Occipital lobe (tissue), 3 donors: ENCODE measurements at places on chromosomes 4 and X. TPM values are rescaled to one million over a fixed set of nuclear protein-coding genes. Genes with fewer than 3 reads are reported as not detected.

The RAB40A gene
- 0.94 TPM for total RNA-seq

The CCKAR gene
- total RNA-seq, result not detected

The USP17L18 gene
- not detected for total RNA-seq

The ADH1C gene
- not detected for total RNA-seq

The IQCM gene
- not detected for total RNA-seq

The CLDN24 gene
- total RNA-seq, result not detected

The NHS gene
- total RNA-seq, result 3.3 TPM

The NWD2 gene
- total RNA-seq, result 44.5 TPM

The CFAP99 gene
- total RNA-seq, result not detected

The NUDT11 gene
- total RNA-seq, result 95.8 TPM

The ANK2 gene
- 648 TPM for total RNA-seq

The FRMPD3 gene
- 1.7 TPM for total RNA-seq

The PIR gene
- 1.7 TPM for total RNA-seq

- DNase-seq, result no peak
Measured at GRCh38 chrX:121851033-121851432, 803.6 kb downstream of the GLUD2 start.

- DNase-seq, result no peak
Measured at GRCh38 chrX:133350751-133351150, 64.5 kb downstream of the GPC4 start.

DNA sequence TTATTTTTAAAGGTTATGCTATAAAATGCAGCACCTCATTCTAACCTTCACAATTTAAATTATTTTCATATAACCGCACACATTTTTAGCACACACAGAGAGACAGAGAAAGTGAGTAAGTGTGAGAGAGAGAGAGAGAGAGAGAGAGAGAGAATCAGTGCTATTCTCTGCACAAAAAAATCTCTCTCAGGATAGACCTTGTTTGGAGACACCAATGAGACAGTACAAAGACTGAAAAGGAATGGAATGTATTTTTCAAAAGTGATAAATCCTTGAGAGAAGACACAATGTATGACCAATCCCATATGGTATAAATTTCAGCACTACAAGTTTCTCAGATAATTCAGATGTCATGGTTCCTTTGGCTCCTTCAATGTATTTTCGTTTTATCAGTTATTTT, 132.1 kb upstream of the PCDH18 start:
- DNase-seq, result no peak

DNA sequence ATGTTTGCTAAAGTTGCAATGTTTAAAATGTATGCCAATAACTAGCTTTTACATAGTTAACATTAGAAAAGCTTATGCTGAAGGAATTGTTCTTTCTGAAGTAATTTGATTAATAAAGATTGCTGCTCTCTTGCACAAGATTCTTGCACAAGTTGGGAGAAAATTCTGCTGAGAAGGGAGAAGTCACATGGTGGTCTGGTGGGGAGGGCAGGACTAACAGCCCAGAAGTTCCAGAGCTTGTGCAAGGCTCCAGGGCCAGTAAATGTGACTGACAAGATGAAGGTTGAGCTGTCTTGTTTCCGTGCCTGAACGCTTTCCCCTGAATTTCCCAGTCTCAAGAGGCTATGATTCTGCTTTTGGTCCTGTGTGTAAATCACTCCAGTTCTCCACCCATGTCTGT, 112.9 kb upstream of the VCX start:
- no peak for DNase-seq

GRCh38 chr4:99847362-99847976, 30.8 kb downstream of the DAPP1 start:
- DNase-seq, result no peak

DNA sequence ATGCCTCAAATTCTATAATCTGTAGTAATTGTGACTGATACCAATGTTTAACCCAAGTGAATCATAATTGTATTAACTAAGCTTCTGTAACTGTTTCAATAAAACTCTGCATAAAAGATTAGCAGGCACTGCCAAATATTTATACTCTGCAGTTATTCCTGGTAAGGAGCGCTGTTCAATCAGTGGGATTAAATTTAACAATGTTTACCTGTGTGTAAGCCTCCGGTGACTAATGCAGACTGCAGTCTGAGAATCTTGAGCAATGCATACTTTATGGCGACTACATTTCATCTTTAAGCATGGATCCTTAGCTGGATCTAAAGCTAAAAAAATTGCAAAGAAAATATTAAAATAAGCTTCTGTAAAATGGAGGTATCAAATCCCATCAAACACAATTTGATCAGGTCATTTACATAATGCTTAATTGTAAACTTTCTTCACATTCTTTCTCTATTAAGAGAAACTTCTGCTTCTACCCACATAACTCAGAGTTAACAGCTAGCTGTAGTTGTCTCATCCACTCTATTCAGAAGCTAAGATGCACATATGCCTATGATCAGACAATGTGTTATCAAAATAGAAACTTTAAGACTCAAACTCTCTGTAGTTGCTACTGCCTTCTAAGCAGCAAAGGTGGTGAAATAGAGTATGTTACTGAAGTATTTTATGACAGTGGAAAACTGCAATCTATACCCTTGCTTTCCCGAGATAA, 234.0 kb downstream of the SPOCK3 start:
- DNase-seq, result no peak

GRCh38 chrX:150543230-150544155, 24.9 kb upstream of the MTM1 start:
- DNase-seq, result no peak

GRCh38 chrX:72114306-72114705, 17.4 kb downstream of the RTL5 start:
- DNase-seq, result no peak

DNA sequence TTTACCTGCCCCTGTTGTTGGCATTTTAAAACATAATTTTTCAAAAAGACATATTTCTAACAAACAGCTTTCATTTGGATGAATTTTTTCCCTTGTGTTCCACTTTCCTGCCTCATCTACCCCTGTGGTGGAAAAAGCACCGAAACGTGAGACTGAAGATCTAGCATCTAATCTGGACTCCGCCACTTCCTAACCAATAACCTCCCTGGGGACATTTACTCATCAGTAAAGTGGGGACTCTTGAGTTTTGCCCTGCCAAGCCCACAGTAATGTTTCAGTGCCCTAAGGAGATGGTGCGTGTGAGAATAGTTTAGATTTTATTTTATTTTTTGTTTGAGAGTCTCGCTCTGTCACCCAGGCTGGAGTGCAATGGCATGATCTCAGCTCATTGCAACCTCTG, 56.7 kb downstream of the ADGRG2 start:
- no peak for DNase-seq

DNA sequence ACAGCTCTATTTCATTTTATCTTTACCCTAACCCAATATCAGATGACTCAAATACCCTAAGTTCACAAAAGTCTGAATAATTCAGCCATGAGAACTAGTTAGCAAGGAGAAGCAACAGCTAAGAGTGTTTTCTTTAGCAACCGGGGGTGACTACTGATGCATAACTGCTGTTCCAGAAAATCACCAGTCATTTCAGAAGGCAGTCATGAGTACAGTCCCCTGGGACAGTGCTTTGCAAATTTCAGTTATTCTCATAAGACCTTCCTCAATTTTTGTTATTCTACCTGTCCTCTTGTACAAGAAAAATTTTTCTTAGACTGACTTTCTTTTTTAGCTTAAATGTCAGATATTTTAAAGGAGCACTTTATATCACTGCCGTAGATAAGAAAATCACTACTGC, 16.4 kb downstream of the BANK1 start:
- DNase-seq, result no peak

DNA sequence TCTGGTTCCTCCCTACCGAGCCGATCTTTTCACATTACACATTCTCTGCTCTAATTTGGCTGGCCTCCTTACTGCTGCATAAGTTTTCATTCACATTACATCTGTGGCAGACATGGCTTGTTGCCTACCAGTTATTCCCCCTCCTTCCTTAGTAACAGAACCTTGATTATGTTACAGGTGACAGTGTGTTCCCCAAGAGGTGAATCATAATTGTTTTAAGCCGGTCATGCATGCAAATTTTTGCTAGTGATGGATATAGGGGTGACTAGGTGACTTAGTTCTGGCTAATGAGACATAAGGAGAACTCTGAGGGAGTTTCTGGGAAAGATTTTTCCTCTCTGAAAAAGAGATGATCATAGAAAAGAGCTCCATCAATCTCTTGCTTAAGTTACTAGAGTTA, 8.4 kb upstream of the LAMP2 start:
- DNase-seq, result no peak

GRCh38 chr4:142567620-142568451, 278.3 kb downstream of the INPP4B start:
- DNase-seq, result no peak

GRCh38 chrX:100408713-100409609, 1.1 kb downstream of the PCDH19 start:
- DNase-seq, result no peak

DNA sequence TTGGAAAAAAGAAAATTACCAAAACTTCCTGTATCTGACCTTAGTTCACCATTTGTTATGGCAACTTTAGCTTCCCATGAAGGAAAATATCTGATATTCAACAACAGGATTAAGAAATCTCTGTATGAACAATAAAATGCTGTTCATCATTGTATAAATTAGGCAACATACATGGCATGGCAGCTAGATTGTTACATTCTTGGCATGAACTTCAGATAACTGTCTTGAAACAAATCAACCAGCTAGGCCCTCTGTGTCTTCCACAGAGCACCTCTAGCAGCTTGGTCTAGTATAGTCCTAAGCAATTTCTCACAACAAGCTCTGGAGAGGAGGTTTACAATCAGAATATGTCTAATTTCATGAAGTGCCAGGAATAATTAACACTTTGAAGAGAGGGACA, 105.4 kb upstream of the PCDH7 start:
- no peak for DNase-seq

DNA sequence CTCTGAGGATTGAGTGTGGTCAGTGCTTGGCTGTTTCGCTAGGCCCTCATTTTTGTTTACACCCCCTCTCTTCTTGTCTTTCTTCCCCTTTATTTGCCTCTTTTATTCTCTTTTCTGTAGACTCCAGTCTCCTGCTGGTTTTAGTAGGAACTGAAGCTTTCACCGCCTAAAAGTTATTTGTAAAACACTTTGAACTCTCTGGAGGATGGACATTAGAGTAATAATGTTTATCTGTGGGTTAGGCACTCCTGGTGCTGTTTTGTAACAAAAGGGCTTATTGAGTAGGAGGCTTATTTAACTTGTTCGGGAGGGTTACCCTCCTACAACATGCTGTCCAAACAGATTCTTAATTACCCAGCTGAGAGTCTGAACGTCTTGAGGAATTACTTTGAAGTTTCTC, 1.6 kb upstream of the ARHGAP10 start:
- no peak for DNase-seq

DNA sequence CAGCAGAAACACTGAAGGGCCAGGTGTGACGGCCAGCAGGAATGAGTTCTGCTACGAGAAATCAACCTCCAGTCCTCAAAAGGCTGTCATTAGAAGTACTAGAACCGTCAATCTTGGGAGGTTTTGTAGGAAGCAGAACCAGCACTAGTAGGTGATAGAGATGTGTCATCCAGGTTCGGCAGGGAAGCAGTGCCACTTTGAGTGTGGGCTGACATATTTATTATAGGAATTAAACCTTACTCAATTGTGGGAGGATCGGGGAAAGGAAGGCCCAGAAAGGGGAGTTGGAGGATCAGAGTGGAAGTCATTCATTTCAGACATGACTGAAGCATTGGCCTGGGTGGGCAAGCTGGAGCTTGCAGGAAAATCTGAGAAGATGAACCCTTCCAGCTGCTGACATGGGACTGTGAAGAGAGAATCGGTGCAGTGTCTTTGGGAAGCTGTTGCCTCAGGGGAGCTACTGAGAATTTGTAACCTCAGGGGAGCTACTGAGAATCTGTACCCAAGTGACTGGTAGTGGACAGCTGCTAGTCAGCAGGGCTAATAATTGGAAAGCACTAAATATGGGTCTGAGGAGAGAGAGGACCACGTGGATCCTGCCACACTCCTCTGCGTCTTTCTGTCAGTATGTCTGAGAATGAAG, 177.4 kb downstream of the SPRY1 start:
- no peak for DNase-seq

- DNase-seq, result no peak
Measured at GRCh38 chrX:63782515-63782914, 2.5 kb downstream of the ARHGEF9 start.

DNA sequence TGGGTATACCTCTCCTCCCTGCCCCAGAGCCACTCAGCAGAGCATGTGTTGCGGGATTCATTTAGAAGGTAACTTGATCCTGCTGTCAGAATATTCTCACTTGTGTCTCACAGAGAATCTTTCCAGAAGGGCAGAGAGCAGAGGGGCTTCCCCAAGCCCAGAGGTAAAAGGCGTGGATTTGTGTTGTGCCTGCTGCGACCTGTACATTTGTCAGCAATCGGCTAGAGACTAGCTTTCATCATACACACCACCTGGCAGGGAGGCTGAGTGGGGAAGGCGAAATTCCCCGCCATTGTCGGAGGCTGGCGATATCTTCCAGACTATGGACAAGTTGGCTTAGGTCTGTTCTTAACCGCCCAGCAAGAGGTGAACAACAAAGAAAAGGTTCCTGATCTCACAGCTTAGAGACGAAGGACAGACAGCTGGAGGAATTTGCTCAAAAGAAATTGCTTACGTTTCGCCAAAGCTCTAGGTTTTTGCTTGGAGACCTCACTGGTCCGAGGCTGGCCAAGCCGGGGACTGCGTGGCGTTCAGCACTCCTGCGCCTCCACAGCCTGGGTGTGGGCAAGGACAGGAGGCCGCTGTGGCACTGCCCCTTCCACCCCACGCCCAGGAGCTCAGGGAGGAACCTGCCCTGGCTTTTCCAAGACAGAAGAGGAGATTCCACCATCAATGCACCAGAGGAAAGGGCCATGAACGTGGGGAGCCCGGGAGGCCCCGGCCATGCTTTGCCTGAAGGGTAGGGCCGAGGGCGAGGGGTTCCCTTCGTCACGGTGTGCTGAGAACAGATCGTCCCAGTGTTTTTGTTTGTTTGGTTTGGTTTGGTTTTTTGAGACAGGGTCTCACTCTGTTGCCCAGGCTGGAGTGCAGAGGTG, 69.4 kb downstream of the DCTD start:
- no peak for DNase-seq

- no peak for DNase-seq
Measured at GRCh38 chr4:142365391-142365790, 480.7 kb downstream of the INPP4B start.
